AML-193 (cell line): ENCODE measurements at places on chromosomes 1 and 21.

DNA sequence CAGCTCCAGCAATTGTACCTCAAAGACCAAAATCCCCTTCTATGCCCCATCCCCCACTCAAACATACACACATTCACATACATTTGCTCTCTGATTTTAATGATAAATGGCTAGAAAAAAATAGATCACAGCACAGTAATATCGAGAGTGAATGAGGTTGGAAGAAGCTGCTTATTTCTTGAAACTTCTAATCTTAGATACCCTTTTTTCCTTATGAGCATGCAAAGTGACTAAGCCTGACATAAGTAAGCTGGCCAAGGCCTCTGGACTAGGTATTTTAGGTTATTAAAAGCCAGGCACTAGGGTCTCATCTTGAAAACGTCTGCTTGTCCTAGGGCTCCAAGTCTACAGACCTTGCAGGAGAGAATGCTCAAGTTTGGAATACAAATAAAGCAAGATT, 133.6 kb downstream of the TGFBR3 start:
- DNase-seq = no peak

- no peak for DNase-seq
Measured at GRCh38 chr1:173866413-173867115, 1.2 kb downstream of the GAS5 start.

GRCh38 chr1:171833091-171833825, 8.0 kb upstream of the DNM3 start:
- no peak for DNase-seq

GRCh38 chr1:9373619-9374018, 80.9 kb downstream of the SPSB1 start:
- no peak for DNase-seq

DNA sequence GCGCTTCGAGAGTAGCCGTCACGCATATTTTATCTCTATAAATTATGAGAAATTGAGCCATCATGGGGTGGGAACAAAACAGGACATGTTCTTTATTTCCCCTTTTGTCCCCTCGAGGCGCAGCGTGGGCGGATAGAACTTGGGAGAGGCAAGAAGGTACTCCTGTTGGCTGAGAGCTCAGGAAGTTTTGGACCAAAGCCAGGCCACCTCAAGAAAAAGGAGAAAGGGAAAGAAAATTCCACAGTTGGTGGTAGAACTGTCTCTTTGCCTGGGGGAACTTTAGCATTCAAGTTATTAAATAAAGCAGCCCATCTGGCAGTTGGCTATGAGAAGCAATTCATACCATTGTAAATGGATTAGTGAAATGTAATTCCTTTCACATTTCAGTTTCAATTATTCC, 76.4 kb upstream of the DSCAM start:
- no peak for DNase-seq

DNA sequence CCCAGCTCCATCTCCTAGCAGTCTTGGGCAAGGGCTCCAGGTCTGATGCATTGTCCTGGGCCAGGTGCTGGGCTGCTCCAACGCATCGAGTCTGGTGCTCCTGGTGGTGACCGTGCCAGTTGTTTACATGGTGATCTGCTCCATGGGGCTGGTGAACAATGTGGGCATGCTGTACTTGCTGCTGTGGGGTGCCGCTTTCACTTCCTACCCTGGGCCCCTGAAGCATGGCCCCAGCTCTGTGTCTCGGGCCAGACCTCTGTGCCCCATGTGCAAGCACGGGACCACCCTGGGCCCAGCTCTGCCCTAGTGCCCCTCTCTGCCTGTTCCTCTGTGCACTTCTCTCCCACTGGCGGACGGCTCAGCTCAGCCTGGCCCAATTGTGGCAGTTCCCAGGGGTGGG, 119.4 kb downstream of the MAST2 start:
- DNase-seq = no peak

DNA sequence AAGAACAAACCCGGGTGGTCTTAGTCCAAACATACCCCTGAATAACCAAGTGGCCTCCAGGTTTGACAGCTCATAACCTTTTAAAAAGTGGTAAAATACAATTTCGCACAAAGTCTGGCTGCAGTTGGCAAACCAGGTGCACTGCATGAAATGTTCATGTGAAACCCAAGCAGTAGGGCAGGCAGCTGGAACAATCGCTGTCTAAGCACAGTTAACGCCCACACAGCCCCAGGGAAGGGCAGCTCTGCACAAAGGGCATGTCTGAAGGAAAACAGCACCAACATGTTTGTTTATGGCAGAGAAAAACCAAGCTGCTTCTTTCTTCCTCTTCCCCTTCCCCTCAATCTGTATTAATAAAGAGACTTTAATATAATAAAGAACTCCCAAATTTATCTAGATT, 49.5 kb downstream of the KIAA1614 start:
- DNase-seq = no peak
